Cerebellar nuclear complex (tissue), 1 donor: ENCODE measurements at places on chromosomes 16 and 17.

GRCh38 chr16:10584981-10585438 is 4.6 kb upstream of the EMP2 start:
- no peak for DNase-seq

DNA sequence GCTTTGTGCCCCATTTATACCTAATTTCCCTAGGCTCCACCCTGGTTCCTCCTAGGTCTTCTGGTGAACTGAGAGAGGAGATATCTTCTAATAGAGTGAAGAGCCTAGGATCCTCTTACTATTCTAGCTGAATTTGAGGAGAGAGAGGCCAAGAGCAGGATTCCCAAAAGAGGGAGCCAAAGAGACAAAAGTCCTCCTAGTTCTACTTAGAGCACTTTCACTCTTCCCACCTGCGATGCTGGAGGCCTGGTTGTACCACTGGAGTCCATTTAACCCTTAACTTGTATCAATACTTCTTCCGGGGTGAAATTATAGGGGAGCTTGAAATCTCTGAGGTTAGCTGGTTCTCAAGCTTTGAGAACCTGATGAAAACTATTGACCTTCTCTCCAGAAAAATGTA is 3.4 kb upstream of the SSH2 start:
- no peak for DNase-seq

- no peak for DNase-seq
Measured at GRCh38 chr16:59327894-59328293, 593.8 kb upstream of the GOT2 start.

DNA sequence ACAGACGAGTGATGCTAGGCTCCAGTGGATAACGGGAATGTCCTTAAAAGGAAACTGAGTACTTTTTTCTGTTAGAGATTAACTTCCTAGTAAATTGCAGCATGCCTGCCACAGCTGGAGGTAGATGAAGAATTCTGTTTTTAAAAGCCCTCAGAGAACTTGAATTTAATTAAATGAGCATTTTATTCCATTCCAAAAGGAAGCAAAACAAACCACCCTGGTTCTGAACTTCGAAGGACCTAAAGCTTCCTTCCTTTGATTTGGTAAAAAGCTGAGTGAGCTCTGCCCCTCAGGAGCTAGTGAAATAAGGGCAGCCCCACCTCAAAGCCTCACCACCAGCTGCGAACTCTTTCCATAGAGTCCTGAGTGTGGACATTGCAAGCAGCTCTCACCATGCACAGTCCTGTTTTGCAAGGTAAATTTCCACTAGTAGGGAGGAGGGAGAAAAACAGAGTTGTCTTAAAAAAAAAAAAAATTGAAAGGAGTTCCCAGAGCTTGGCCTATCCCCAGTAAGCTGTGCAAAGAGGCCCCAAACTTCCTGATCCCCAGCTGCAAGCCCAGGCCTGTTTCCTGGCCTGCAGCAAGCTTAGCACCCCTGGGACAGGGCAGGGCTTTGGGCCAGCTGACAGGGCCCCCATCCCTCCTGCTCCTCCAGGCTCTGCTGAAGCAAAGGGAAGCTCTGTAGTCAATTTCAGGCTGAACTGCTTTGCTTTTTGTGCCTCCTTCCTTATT is 11.2 kb downstream of the CHD9NB start:
- DNase-seq = no peak

GRCh38 chr16:9235867-9236266 is 144.4 kb downstream of the HAPSTR1 start:
- no peak for DNase-seq

GRCh38 chr17:78751447-78752161 is 30.5 kb downstream of the CYTH1 start:
- no peak for DNase-seq

GRCh38 chr17:48724251-48725003 is 1.4 kb downstream of the PRAC2 start:
- no peak for DNase-seq

GRCh38 chr16:11916524-11917285 is 949 bp upstream of the GSPT1 start:
- no peak for DNase-seq

GRCh38 chr17:17179371-17179827 is 26.7 kb downstream of the PLD6 start:
- DNase-seq = no peak

- DNase-seq = no peak
Measured at GRCh38 chr17:46124695-46125592, 68.3 kb downstream of the KANSL1 start.

DNA sequence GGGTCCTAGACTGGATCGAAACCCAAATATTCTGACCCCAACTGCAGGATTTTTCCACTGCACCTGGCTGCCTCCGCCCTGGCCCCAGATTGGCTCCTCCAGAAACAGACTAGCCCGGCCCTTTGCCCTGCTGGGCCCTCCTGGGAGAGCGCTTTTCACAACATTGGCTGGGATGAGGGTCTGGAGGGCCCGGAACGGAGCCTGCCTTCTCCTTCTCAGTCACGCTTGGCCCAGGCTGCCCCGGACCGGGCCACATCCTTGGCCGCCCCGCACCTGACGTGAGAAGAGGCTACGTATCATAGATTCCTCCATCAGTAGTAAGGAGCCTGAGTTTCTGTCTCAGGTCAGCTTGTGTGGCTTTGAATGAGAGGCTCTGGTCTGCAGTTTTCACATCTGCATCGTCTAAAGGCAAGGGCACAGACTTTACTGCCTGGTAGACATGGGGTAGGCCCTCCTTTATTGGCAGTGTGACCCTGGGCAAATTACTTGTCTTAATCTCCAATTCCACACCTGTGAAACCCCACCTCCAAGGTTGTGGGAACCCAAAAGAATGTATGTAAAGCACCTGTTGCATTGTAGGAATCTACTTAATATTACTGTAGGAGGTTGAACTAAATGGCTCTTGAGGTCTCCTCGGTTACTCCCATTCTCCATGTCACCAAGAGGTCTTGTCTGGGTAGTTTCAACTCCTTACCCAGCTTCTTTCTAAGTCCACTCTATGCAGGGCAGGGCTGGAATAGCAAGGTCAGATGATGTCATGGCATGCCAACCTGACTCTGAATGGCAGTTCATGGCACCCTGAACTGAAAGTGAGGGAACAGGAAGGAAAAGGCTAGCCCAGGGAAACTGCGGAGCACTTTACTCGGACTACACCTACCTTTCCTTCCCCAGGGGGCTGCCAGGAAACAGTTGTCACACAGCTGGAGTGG is 661 bp downstream of the LRRC3C start:
- DNase-seq = no peak

DNA sequence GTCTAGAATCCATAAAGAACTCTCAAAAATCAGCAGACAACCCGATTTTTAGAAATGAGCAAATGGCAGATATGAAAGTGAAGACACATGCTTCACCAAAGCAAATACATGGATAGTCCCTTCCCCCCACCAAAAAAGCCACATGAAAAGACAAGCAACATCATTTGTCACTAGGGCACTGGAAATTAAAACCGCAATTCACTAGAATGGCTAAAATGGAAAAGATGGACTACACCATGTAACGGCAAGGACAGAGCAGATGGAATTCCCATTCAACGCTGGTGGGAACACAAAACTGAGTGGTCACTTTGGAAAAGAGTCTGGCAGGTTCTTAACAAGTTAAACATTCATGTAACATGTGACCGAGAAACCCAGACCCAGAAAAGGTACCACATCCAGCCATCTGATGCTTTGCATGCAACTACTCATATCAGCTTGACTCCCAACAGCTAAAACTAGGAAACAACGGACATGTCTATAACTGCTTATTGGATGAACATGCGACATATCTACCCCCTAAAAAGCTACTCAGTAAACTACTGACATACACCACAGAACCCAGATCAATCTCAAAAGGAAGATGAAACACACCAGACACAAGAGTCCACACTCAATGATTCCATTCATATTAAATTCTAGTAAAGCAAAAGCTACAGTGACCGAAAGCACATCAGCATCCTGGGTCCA is 132.6 kb downstream of the ZNF778 start:
- DNase-seq = no peak

- no peak for DNase-seq
Measured at GRCh38 chr16:86509759-86510464, 415 bp upstream of the FOXF1 start.

DNA sequence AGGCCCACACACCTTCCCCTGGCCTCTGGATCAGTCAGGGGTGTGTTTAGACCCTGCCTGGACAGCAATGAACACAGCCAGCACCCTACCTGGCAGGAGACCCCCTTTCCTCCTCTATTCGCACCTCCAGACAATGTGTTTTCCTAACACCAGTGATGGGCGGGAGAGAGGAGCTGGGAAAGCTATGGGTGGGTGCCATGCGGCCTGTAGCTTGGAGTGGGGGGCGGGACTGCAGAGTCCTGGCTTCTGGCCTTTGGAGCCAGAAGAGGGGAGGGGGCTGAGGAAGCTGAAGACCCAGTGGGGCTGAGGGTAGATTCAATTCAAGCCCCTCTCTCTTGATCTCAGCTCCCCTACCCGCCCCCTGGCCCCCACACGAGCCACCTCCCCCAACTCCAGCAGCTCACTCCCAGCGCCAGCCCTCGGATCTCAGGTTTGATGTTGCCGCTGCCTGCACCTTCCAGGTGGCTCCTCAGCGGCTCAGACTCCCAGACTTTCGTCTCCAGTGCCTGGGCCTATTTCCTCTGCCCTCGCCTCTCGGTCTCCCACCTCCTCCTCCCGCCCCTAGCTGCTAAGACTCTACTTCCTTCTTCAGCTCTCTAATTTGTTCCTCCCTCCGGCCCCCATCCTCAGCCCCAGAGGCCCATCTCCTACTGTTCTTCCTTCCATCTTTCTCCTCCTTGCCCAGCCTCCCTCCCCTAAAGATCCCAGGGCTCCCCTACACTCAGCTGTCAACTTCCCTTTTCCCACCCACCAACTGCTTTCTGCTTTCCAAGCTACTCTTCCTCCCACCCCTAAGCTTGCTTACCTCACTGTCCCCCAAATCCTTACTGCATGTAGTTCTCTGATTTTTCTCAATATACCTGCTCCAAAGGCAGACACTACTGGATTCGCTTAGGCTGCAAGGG is 6.8 kb upstream of the SP6 start:
- no peak for DNase-seq

- no peak for DNase-seq
Measured at GRCh38 chr16:79806757-79807156, 206.2 kb upstream of the MAF start.

DNA sequence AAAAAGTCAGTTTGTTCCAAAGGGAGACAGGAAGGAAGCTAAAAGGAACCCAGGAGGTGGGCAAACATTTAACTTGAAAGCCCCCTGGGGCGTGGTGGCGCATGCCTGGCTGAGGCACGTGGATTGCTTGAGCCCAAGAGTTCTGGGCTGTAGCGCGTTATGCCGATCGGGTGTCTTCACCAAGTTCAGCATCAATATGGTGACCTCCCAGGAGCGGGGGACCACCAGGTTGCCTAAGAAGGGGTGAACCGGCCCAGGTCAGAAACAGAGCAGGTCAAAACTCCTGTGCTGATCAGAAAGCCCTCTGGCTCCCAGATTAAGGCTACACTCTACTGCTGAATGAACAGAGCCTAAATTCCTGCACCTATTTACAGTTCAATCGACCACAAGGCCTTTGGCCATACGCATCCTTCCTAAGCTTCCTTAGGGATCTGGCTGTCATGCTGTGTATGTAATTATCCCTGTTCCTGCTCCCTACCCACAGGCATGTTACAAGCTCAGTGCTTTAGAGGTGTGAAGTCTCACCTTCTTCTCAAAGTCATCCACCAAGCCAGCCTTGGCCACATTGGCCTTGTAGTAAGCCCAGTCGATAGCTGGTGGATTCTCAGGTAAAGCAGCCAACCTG is 5.0 kb downstream of the ATP5PD start:
- DNase-seq = no peak

DNA sequence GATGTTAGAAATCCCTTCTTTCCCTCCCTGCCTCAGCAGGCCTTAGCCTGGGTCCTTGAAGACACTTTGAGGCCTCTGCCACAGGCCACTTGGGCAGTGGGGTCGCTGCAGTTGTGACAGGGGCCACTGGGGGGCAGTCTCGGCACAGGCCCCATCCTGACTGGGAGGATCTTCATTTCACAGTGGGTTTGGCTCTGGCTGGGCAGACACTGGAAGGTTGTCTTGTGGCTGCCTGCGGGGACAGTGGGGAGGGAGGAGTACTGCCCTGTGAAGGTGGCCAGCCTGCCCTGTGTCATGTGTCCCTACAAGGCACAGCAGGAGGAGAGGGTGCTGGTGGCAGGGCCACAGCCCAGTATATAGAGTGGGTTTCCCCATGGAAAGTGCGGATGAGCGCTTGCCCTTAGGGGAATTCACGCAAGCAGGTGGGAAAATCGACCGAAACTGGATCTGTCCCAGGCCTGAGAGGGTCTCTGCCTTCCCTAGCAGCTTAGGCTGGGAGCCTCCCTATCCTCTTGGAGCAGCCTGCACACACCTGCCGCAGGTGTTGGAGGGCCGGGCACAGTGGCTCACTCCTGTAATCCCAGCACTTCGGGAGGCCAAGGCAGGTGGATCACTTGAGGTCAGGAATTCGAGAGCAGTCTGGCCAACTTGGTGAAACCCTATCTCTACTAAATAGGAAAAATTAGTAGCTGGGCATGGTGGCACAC is 28.8 kb downstream of the GINS2 start:
- no peak for DNase-seq

DNA sequence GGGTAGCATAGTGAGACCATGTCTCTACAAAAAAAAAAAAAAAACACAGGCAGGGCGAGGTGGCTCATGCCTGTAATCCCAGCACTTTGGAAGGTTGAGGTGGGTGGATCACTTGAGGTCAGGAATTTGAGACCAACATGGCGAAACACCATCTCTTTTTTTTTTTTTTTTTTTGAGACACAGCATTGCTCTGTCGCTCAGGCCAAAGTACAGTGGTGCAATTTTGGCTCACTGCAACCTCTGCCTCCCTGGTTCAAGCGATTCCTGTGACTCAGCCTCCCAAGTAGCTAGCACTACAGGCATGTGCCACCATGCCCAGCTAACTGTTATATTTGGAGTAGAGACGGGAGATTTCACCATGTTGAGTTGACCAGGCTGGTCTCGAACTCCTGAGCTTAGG is 5.1 kb downstream of the RAMP2 start:
- no peak for DNase-seq

GRCh38 chr16:12330946-12331345 is 354.4 kb downstream of the SNX29 start:
- DNase-seq = no peak

DNA sequence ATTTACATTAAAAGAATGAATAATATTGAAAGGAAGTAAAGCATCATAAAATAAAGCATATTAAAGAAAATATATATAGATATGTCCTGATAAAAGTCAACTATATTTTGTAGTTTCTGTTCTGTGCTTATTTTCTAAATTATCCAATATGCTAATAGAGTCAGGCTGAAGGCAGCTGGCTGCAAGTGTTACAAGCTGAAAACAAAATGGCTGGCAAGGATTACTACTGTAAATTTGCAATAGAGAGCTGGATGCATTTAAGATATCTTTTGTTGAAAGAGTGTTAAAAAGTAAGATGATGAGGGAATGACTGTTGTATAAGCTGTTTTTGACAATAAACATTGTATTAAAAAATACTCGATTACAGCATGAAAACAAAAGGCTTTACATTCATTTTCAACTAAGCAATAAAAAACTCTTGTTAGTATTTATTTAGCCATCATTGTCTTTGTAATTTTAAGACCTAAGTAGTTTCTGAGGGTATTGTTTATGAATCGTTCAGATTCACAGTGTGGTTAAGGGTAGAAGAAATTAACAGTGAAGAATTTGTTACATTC is 76.3 kb downstream of the TANC2 start:
- no peak for DNase-seq
